ENCODE measurements at places on chromosomes 12 and 14.

DNA sequence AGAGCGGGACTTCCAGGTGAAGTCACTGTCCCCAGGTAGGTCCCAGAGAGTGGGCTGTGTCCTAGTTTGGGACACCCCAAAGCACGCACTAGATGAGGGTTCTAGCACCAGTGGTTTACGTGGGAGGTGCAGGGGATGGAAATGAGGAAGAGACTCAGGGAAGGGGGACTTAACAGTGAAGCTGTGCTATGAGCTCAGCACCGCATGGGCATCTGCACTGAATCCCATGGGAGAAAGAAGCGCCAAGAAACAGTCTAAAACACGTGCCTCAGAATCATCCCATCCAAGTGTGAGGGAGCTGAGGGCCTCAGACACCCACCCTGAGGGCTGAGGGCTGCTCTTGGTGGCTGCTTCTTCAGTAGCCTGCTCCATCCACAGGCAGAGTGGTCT is 71.5 kb upstream of the ZFP36L1 start:
- no peak for DNase-seq

DNA sequence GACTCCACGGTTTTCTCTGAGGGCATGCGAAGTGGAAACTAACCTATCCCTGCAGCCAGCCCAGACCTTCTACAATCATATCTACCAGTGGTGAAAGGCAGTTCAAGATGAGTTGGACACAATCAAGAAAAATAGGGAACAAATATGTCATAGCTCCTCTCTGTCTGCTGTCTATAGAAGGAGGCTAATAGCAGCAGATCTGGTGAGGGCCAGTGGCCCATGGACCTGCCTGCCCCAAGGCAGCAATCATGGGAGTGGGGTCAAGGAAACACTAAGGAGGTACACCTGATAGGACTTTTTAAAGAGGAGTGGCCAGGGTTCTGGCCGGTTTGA is 149.5 kb downstream of the PRKCH start:
- no peak for DNase-seq

DNA sequence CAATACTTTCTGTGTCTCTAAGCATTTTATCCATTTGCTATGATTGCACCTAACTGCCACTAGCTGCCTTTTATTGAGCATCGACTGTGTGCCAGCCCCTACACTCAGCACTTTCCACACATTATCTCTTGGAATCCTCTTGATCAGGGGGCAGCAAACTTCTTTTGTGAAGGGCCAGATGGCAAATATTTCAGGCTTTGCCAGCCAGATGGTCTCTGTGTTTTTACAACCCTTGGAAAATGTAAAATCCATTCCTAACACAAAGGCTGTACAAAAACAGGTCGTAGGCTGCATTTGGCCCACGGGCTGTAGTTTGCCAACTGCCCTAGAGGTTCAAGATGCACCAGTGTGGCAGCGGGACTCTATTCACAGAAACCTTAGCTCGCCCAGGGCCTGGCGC is 19.5 kb downstream of the FOXN4 start:
- DNase-seq: no peak

DNA sequence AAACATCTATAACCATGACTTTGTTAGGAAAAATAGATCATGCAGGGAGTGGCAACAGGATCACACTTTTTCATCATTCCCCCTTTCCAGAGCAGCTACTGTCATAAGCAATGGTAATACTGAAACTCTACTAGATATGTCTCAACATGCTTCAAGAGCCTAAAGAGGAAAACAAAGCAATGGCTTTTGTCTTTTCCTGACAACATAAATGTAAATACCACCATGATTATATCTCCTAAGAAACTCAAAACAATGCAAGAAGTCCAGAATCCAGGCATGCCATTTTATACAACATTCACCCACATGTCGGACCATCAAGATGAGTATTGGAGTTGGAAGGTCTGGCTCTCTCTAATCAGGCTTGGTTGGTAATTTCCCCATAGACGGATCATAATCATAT is 78.7 kb downstream of the KIF21A start:
- no peak for DNase-seq

- DNase-seq: peak; percentile 89
These were observed 22.7 kb downstream of the CLIP1 start for GRCh38 chr12:122399592-122400373.

GRCh38 chr12:39627914-39628313 is 8.3 kb upstream of the ABCD2 start:
- no peak for DNase-seq
